H4 (cell line): ENCODE measurements at places on chromosomes 12 and 14. TPM values are rescaled to one million over a fixed set of nuclear protein-coding genes. Genes with fewer than 3 reads are reported as not detected.

- DNase-seq, result no peak
These were observed 77.3 kb downstream of the NOS1 start for GRCh38 chr12:117284140-117284539.

GRCh38 chr14:104238424-104239184, 100.2 kb downstream of the KIF26A start:
- DNase-seq, result no peak

- no peak for DNase-seq
These were observed 232.4 kb upstream of the FBXO33 start for GRCh38 chr14:39664646-39665045.

DNA sequence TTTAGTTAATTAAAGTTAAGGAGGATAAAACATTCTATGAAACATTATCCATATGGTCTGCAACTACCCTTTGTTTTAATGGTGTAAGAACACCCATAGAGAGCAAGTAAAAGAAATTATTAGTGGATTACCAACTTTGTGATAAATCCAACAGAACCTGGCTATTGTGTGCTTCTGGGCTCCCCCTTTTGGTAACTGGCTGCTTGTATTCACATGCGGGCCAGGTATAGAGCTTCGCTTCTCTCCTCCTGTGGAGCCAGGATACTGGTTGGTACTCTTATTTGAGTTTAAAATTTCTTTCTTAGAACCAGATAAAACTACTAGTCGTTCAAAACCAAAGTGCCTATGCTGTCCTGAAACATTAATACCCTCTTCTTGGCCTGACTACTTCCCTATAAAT, 81.0 kb downstream of the PTPRR start:
- DNase-seq, result no peak

DNA sequence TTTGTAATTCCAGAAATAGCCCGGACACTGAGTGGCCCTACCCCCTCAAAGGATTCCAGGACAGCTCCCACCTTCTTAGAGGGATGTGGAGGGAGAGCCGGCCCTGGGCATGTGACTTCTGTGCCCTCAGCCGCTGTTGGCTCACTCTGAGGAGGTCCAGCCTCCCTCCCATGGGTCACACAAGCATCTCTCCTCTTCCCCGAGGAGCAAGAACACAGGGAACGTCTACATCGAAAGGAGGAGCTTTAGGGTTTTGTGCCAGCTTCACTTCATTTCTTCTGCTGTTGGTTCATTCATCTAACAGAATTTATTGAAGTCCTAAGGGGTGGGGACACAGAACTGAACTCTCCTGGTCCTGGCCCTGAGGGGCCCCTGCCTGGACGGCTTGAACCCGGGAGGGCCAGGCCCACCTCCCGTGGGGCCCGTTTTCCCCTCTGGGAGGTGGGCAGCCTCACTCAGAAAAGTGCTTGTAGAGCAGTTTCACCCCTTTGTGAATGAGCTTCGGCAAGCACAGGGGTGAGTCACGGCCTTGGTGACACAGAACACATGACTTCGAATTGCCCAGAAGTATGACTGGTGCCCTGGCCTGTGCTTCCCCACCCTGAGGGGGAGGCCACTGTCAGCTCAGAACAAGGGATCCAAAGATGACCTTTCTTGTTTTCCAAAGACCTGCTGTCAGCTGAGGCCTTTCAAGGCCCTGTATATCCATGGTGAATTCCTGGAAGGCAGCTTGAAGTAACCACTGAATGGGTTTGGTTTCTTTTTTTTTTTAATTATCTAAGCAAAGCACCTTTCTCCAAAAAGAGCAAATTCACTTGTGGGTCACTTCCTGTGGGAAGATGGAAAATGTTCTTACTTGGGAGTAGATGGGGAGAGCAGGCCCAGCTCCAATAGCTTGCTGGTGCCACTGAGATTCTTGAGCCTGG, 39.2 kb downstream of the NFKBIA start:
- peak; percentile 84 for DNase-seq

DNA sequence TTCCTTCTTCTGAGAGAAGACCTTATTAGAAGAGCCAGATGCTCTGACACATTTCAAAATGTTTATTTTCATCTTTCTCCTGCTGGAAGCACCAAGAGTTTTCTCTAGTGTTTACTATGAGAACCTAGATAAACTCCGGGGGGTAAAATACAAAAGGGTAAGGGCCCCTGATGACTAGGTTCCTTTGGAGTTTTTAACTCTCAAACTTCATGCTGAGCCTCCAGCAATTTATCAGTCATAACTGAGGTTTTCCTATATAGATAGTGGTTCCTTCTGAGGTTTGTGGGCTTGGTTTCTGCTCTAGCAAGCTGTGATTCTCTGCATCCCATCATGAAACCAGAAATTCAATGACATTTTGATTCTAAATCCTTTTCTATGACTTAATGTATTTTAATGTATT, 210.9 kb downstream of the LRFN5 start:
- DNase-seq, result peak; percentile 4

GRCh38 chr12:7989827-7990491, 42.6 kb upstream of the FOXJ2 start:
- DNase-seq, result no peak

- no peak for DNase-seq
These were observed 7.1 kb upstream of the KRT82 start for GRCh38 chr12:52413202-52413601.

- no peak for DNase-seq
These were observed 81.6 kb downstream of the ITPK1 start for GRCh38 chr14:93033983-93034670.

- no peak for DNase-seq
These were observed 8.0 kb upstream of the C12orf42 start for GRCh38 chr12:103503546-103504480.

GRCh38 chr14:78399316-78399889, 229.2 kb downstream of the NRXN3 start:
- DNase-seq, result no peak

GRCh38 chr12:75827061-75827460, 204.5 kb downstream of the PHLDA1 start:
- DNase-seq, result no peak

- peak; percentile 35 for DNase-seq
These were observed 5.6 kb downstream of the ZNF385A start for GRCh38 chr12:54378796-54379397.

GRCh38 chr12:25971654-25972041, 13.2 kb downstream of the RASSF8 start:
- DNase-seq, result no peak

- DNase-seq, result no peak
These were observed 775.7 kb downstream of the SLC6A15 start for GRCh38 chr12:84136862-84137367.

- no peak for DNase-seq
These were observed 6.1 kb downstream of the IFI27L2 start for GRCh38 chr14:94123296-94123695.

DNA sequence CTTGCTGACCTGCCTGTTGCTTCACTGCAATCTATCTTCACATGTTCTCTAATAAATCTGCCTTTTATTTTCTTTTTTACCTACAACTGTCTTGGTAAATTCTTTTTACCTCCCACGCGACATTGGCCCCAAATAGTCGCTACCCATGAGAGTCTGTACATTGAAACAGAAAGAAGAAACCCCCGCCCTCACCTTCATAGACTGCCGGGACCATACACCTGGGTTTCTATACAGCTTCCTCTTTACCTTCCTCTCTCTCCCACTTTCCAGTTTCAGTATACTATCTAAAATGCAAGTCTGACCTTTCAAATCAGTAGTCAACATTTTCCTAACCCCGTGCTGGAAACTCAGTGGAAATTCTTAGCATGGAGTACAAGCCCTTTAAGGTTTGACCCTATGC, 4.8 kb downstream of the SLC8A3 start:
- DNase-seq, result no peak

DNA sequence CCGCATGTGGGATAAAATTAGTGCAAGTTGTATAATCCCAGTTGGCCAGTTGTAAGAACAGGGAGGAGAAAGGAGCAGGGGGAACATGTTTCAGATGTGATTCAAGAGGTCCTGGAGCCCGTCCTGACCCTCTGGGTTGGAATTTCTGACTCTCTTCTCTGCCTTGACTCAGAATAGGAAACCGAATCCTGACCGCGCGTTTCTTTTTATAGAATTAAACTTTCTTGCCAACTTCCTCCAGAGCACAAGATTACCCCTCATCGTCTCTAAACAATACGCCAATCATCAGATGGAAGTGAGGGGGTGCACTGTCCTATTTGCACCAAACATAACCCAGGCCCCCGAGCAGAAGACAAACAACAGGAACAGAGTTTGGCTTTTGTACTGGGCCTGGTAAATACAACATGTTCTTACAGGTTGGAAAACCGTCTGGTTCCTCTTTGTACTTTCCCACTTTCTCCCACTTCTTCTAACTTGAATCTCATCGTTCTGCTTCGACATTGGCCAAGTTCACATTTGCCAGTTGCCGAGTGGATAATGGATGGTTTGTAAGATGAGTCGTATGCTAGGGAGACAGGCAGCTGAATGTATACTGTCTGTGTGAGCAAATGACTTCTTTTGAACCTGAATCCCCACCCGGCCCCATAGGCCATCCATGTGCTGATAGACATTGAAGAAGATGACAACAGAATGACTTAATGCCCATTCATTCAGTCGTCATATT, 42.6 kb upstream of the MED13L start:
- peak; percentile 21 for DNase-seq

- DNase-seq, result no peak
These were observed 6.3 kb downstream of the SCNN1A start for GRCh38 chr12:6368906-6369525.

- DNase-seq, result no peak
These were observed 36.6 kb upstream of the CHGA start for GRCh38 chr14:92886337-92886736.

- DNase-seq, result no peak
These were observed 6.6 kb downstream of the CHST11 start for GRCh38 chr12:104463368-104463767.

DNA sequence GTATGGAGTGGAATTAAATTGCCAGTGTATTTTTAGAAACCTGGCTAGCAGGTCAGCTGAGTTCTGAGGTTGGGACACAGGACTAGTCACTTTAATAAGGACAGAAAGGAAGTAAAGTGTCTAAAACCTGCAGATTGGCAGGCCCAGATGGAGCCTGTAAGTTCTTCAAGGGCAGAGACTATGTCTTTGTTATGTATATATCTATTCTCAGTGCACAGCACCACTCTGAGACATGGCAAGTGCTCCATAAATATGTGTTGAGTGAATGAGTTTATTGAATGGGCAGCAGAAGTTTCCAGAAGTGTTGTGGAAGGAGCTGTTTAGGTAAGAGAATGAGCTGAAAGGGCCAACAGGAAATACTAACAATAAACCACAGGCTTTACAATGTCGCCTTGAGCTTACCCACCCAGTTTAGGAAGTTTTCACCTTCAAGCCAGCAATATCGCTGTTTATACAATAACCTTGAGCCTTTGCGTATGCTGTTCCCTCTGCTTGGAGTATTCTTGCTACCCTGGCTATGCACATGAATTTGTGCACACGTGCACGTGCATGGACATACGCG, 109.5 kb upstream of the TMPO start:
- DNase-seq, result no peak

- DNase-seq, result no peak
These were observed 11.5 kb upstream of the TSPAN11 start for GRCh38 chr12:30914986-30915591.

- no peak for DNase-seq
These were observed 61.1 kb downstream of the TPH2 start for GRCh38 chr12:71999795-72000194.

- no peak for DNase-seq
These were observed 71.6 kb downstream of the PDE6H start for GRCh38 chr12:15044471-15044870.

- DNase-seq, result no peak
These were observed 218.8 kb upstream of the TMPO start for GRCh38 chr12:98296462-98297079.

Gene SMIM41
- total RNA-seq, result not detected in 2 replicates

Gene MOK
- total RNA-seq, result 1.6 and 2.0 TPM in 2 replicates

Gene GPX2
- total RNA-seq, result not detected in 2 replicates

Gene ISCU
- total RNA-seq, result 119 and 124 TPM in 2 replicates

Gene SDR9C7
- 0.14 TPM in 1 of 2 replicates, not detected in the other for total RNA-seq

Gene KRT75
- total RNA-seq, result 0.12 TPM in 1 of 2 replicates, not detected in the other

Gene SLC17A8
- not detected in 2 replicates for total RNA-seq

Gene TSPAN19
- total RNA-seq, result not detected in 2 replicates

Gene PLEKHD1
- total RNA-seq, result 0.23 TPM in 1 of 2 replicates, not detected in the other

Gene LBHD2
- not detected in 2 replicates for total RNA-seq

Gene LRRC43
- total RNA-seq, result not detected in 2 replicates

Gene CHD8
- total RNA-seq, result 19.5 and 26.5 TPM in 2 replicates

Gene PPM1H
- 2.9 and 3.7 TPM in 2 replicates for total RNA-seq
